ENCODE measurements at places on chromosomes 4 and X. TPM values are rescaled to one million over a fixed set of nuclear protein-coding genes. Genes with fewer than 3 reads are reported as not detected.

DNA sequence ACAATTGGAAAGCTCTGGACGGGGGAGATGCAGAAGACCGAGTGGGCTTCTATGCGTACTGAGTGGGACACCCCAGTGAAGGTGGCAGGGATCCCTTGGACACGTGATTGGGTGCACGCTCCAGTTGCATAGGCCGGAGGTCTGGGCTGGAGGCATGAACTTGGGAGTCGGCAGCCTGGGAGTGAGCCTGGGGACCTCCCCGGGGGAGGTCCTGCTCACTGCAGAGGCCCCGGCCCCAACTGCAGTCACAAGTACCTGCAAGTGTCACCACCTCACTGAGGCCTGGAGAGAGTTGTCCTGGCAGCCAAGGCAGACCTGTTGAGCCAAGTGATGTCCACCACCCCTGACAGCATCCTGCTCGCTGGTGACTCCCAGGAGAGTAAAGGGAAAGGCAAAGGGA is 49.3 kb upstream of the HMX1 start:
- DNase-seq, result no peak

DNA sequence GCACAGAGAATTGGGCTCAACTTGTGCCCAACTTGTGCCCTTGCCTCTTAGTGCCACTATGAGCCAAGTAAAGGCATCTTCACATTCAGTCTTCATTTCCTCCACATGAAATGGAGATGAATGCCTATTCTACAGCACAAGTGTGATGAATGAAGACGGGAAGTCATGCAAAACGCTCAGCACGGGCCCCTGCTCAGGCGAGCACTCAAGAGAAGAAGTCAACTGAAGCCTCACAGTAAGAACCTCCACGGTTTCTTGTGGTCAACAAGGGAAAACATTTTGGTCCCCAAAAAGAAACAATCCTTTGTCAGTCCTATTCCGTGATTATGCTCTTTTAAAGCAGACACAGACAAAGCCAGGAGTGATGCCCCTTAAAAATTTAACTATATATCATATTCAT is 87.0 kb downstream of the IRF2 start:
- no peak for DNase-seq

GRCh38 chr4:158211222-158211621 is 936 bp downstream of the TMEM144 start:
- no peak for DNase-seq

- no peak for DNase-seq
These were observed 980.7 kb upstream of the GRIA3 start for GRCh38 chrX:122203399-122203798.

- DNase-seq, result peak; percentile 47
These were observed 28.2 kb downstream of the SAT1 start for GRCh38 chrX:23811108-23811651.

GRCh38 chr4:70364002-70364401 is 3.4 kb downstream of the SMR3A start:
- no peak for DNase-seq

GRCh38 chr4:8748236-8748575 is 123.4 kb downstream of the HMX1 start:
- DNase-seq, result no peak

- no peak for DNase-seq
These were observed 33.6 kb upstream of the RPL34 start for GRCh38 chr4:108586778-108587177.

- DNase-seq, result no peak
These were observed 12.4 kb downstream of the UBE2K start for GRCh38 chr4:39710098-39710896.

DNA sequence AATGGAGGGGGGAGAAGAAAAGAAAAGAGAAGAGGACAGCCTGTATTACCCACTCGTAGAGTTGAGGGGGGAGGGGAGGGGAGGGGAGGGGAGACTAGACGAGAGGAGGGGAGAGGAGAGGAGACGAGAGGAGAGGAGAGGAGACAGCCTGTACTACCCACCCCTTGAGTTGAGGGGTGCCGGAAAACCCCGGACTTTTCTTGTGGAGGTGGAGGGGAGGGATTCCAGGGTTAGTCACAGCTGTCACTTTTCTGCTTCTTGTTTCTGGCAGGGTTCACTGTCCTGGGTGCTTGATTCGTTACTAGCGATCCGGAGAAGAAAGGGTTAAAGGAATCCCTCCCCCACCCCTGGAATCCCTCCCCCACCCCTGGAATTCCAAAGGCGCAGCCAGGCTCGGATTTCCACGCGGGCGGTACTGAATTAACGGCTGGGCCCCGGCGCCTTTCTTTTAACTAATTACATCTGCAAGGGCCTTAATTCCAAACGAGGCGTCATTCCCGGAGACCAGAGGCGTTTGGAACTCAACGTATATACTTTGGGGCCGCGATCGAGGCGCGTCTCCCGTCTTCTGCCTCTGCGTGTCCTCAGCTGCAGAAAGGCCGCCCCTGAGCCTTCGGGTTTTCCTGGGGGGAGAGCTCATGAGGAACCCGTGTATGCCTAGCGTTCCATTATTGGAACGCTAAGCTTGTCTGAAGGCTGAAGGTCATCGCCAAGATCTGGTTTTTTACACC is 20.1 kb upstream of the CSF2RA start:
- DNase-seq, result peak; percentile 12

- DNase-seq, result no peak
These were observed 283.8 kb downstream of the CRLF2 start for GRCh38 chrX:928606-929005.

- DNase-seq, result no peak
These were observed 95.3 kb upstream of the PAQR3 start for GRCh38 chr4:79034544-79034943.

GRCh38 chr4:111198446-111198845 is 575.6 kb upstream of the PITX2 start:
- DNase-seq, result peak; percentile 6

DNA sequence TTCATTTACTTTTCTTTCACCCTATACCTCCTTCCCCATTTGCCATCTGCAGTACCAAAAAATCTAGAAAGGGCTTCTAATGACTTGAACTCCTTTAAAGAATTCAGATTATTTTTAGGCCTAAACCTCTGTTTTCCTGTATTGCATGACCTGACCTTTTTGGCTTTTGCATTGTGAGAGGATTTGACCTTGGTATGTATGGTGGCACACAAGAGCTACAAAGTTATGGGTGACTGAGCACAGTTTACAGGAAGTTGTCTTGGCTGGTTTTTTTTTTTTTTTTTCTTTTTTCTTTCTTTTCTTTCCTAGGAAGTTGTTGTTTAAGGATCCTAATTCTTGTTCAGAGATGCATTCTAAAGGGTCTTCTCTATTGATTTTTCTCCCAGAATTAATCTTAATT is 32.0 kb upstream of the MTMR8 start:
- no peak for DNase-seq

DNA sequence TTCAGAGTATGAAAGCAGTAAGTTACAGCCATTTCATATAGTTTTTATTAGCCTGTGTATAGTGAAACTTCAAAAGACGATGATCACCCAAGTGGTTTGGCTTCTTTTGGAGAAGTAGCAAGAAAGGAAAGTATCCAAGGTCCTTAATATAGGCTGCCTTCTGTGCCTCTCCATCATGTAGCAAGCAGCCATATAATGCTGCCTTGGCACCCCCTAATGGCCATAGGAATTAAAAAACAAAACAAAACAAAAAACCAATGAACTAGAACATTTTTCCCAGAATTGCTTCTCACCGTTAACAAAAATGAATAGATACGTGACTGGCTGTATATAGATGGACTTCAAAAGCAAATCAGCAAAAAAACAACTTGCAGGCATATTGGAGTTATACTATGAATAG is 18.9 kb downstream of the LAMP2 start:
- peak; percentile 23 for DNase-seq

DNA sequence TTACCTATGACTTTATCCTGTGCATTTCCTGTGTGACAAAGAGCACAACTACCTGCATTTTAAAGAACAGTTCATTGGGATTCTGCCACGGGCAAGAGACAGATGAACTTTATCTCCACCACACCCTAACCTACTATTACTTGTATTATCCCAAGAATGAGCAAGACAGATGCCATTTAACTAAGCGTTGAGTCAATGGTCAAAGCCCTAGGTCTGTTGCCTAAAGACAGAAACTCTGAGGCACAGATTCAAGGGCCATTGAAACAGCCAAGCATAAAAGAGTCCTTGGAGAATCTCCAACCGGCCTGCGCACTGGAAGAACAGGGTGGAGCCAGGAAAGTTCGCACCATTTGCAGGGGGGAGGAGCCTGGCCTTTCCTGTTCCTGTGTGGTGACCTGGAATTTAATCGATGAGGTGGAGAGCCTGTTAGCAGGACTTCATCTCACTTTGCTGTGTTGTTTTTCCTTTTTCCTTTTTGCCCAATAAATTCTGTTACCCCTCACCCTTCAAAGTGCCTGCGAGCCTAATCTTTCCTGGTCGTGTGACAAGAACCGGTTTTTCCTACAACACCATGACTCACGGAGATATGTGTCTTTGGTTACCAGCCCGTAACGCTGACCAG is 146.4 kb upstream of the DIAPH2 start:
- no peak for DNase-seq

GRCh38 chrX:130704053-130705038 is 198.7 kb downstream of the ENOX2 start:
- DNase-seq, result peak; percentile 54

DNA sequence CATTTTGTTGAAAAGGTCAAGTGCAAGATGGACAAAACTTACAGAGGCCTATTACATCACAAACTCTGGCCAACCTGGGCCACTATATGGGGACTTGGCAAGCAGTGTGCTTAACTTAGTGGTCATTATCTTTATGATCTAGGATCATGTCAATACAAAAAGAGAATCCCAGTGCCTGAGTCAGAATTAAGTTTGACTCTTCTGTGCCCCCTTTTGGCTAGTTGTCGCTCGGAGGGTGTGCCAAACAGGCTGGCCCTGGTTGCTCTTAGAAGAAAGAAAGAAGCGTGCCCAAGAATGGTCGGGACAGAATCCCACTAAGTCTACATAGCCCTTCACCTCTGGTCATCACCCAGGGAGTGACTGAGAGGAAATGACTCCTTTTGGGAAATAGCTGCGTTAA is 100.1 kb downstream of the EIF4E start:
- DNase-seq, result peak; percentile 7

DNA sequence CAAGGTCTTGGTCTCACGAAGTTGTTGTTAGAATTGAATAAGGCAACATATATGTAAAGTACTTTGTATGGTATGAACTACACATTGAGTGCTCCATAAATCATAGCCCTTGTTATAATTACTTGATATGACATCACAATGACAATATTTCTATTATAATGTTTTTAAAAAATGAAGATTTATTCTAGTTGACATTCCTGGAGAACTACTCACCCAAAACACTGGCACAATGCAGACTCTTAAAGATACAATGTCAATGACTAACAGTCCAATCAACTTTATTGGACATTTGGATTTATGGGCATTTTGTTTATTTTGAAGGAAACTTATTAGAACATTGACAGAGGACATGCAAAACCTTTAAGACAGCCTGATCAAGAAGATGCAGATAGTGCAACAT is 55.3 kb downstream of the ASB9 start:
- DNase-seq, result no peak

GRCh38 chrX:119067023-119067739 is 5.6 kb upstream of the CT47C1 start:
- peak; percentile 80 for DNase-seq

GRCh38 chr4:15233626-15234025 is 194.2 kb upstream of the C1QTNF7 start:
- no peak for DNase-seq

DNA sequence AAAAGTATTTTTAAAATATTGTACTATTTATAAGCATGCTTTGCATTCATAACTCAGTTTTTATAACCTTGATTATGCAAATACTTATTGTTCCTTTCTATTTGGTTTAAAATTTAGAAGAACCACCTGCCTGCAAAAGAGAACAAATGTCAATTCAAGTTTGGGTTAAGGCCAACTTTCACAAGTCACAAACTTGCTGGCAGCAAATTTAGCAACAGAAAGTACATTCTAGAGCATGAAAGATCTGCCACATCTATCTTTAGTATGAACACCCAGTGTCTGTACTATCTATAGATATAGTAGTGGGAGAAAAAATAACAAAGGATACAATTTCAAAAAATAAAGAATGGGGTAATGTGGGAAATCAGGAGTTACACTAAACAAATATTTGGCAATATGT is 1014.2 kb downstream of the C4orf33 start:
- DNase-seq, result no peak

- DNase-seq, result peak; percentile 45
These were observed 1.3 kb downstream of the LCORL start for GRCh38 chr4:18020145-18020670.

DNA sequence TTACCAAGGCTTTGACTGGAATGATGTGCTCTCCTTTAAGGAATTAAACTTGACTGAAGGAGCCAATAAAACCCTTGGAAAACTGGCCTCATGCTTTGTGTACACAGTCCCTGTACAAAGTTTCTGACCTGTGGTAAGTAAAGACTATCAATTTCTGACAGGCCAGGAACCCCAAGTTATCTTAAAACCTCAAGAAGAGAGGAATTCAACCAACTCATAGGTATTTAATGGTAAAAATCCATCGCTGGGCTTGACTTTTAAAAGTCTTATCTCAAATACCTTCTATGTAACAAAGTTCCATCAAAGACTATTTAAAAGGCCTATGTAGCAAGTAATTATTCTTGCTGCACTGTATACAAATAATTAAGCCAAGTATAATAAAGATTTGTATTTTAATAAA is 103.7 kb upstream of the TENT5D start:
- no peak for DNase-seq

- peak; percentile 75 for DNase-seq
These were observed 326.4 kb downstream of the PPP3CA start for GRCh38 chr4:101020956-101021355.

- DNase-seq, result peak; percentile 15
These were observed 694.4 kb upstream of the FAM241A start for GRCh38 chr4:111450867-111451266.

DNA sequence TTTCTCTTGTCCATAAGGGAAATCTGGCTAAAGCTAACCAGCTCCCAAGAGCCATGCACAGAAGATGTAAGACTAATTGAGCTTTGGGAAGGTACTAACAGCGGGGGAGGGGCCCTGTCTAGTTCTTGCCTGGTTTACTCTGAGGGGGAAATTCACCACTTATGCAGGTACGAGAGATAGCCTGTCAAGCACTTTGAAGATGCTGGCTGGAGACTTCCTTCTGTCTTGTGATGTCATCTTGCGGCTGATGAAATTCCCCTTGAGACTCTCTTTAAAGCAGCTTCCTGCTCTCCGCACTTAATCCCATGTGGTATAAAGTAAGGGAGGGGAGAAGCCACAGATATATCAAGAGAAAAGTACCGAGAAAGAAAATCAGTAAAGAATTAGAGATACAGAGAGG is 345.3 kb downstream of the MAPK10 start:
- no peak for DNase-seq

The GRK4 gene
- polyA plus RNA-seq, result 5.1 TPM

The CFAP99 gene
- not detected for polyA plus RNA-seq

The PPBP gene
- polyA plus RNA-seq, result not detected

The DHRSX gene
- polyA plus RNA-seq, result 31.1 TPM

The F11 gene
- not detected for polyA plus RNA-seq

The CDKL2 gene
- not detected for polyA plus RNA-seq

The PRR27 gene
- not detected for polyA plus RNA-seq

The SSX4 gene
- not detected for polyA plus RNA-seq

The CDX4 gene
- polyA plus RNA-seq, result not detected

The PCDH19 gene
- polyA plus RNA-seq, result 0.05 TPM

All from GM23248 (cell line).